NCI-H526 (cell line): ENCODE measurements at places on chromosomes 4 and X.

- DNase-seq: no peak
Observed at GRCh38 chrX:152638443-152638904, 779 bp downstream of the GABRQ start.

DNA sequence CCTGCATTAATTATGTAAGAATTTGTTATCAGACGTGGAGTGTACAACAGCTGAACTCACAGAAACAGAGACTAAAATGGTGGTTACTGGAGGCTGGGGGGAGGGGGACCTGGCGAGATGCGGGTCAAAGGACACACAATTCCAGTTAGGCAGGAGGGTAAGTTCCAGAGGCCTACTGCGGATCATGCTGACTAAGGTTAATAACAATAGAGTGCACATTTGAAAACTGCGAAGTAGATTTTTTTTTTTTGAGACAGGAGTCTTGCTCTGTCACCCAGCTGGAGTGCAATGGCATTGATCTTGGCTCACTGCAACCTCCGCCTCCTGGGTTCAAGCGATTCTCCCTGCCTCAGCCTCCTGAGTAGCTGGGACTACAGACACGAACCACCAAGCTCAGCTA, 7.6 kb downstream of the AGA start:
- no peak for DNase-seq

GRCh38 chr4:5198656-5199541, 147.6 kb downstream of the STK32B start:
- DNase-seq: peak; percentile 67

- DNase-seq: no peak
Observed at GRCh38 chrX:35847736-35848135, 49.6 kb downstream of the MAGEB16 start.

DNA sequence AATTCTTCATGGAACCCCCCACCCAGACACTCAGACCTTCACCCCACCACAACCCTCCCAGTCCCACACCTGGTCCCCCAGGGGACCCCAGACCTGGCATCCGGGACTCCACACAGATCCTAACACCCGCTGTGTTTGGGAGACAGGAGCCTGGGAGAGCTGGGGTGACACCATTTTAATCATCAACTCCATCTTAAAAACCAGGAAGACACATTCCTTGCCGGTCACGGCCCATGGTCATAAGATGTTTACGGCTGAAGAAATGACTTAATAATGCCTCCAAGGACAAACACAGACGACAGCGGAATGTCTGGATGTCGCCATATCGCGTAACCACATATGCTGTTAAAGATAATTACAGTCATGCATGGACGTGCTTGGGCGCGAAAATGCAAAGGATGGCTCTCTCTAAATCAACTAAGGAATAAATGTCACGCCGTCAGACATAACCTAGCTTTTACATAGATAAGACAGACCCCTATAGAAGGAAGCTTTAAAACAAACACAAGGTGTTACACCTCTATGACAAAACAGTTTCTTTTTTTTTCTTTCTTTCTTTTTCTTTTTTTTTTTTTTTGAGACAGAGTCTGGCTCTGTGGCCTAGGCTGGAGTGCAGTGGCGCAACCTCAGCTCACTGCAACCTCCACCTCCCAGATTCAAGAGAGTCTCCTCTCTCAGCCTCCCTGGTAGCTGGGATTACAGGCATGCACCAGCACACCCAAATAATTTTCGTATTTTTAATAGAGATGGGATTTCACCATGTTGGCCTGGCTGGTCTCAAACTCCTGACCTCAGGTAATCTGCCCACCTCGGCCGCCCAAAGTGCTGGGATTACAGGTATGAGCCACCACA, 2.1 kb upstream of the DHRSX start:
- no peak for DNase-seq

DNA sequence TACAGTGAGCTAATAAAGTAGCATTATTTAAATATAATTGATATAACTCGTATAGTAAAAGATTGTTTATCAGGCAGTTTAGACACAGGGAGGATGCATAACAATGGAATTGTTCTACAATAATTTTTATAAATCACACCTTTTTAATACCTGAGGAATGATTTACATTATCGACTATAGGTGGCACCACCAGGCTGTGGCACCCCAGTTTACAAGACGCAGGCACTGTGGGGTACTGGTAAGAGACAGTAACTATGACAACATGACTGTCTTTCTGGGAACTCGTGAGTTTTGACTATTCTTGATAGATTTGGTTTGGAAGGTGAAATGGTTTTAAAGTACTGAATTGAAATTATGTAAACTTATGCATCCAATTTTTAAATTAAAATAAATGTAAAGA, 27.1 kb upstream of the STBD1 start:
- DNase-seq: no peak

GRCh38 chrX:106481341-106481740, 130.4 kb upstream of the RADX start:
- peak; percentile 77 for DNase-seq

DNA sequence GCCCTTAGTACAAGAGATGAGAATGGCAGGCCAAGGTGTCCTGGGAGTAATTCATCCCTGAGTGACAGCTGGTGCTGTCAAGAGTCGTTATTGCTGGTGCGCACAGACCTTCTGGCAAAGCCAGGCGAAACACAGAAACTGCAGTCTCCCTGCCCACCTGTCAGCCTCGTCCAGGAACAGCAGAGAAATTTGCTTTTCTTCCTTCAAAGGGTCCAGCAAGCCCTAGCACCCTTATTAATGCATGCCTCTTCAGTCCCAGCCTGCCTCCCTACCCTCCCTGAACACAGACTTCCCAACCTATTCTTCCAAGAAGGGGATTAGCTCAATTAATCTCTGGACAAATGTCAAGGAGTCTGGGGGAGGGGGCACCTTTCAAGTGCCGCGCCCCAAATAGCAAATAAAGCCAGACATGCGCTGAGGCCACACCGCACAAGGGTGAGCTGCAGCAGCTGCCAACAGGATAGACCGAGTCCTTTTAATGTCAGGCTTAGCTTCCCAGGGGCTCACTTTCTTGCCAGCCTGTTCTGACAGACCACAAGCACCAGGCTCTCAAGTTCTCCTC, 250.7 kb upstream of the RASGEF1B start:
- no peak for DNase-seq

DNA sequence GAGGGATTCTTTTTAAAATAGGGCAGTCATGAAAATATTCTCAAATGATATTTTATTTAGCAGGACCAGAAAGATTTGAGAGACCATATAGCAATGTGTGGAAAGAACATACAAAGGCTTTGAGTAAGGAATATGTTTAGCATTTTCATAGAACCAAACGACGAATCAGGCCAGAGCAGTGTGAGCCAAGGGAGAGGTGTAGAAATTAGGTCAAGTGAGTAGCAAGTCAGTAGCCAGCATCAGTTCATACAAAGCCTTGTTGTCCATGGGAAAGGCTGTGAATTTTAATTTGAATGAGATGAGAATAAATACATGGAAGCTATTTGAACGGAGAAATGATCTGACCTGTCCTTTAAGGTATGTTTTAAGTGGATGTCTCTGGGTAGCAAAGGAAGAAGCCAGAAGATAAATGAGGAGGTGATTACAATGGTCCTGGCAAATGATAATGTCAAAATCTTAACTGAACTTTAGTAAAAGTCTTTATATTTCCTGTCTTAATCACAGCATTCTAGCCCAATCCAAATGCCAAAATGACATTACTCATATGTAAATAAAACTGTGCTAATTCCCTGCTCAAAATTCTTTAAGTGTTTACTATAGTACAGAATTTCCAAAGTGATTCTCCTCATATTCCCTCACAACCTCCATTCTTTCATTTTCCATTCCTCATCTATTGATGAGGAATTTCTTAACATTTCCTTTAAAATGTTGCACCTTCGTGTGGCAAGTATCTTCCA, 155.7 kb upstream of the SLIT2 start:
- no peak for DNase-seq

DNA sequence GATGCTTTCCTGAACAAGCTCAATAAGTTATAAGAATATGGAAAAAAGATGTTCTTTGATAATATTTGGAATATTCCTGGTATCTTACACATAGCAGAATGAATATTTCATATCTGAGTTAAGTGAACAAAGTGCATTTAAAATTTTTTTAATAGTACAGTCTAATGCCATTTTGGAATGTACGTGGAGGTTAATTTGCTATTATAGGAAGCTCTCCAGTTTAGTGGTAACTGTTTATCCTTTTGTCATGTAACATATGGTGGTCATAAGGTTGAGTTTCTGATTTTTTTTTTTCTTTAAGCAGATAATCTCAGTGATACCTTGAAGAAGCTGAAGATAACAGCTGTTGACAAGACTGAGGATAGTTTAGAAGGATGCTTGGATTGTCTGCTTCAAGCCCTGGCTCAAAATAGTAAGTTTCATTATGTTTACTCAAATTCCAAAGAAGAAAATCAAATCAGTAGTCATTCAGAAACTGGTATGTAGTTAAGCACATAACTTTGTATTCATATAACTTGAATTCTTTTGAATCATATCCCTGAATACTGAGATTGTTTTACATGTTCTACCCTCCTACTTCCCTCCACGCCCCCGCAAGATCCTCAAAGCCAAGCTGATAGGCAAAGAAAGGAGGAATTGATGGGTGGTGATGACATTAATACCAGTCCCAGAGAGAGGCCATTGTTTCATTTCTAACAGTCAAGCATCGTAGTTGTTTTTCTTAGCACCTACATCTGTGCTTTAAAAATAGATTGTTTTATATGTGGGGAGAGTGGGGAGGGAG, 32.1 kb downstream of the RAP1GDS1 start:
- DNase-seq: no peak

DNA sequence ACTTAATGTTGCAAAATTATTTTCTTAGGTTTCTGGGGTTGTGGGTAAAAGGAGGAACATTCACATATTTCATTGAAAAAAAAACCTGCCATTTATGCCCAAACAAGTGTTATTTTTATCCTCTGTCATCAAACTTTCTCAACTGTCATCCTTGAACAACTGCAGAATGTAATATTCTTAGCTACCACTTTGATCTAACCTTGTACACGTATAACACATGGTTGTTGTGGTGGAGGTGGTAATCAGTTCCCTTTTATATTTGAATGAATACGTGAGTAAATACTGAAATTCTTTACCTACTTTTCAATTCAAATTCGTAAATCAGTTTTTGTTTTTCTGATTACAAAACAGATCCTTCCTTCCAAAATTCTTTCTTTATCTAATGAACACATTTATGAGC, 3.8 kb upstream of the AMMECR1 start:
- DNase-seq: no peak

GRCh38 chr4:167428156-167428555, 193.9 kb upstream of the SPOCK3 start:
- DNase-seq: peak; percentile 23

- DNase-seq: no peak
Observed at GRCh38 chr4:172392741-172393140, 579.5 kb downstream of the GALNTL6 start.

DNA sequence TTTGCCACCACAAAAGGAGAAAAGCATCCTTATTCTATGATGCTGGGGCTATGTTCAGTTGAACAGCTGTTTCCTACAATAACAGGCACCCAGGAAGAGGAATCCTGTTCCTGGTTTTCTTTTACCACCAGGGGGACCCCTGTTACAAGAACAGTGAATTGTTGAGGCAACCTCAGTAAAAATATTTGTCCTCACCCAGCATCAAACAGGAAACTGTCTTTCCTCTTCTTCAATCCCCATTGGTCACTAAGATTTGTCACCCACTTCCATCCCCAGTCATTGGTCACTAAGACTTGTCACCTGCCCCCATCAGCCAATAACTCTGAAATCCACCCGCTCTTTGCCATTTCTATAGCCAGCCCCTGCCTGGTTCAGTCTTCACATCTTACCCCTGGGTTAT, 143.5 kb upstream of the GALNT7 start:
- DNase-seq: peak; percentile 73

DNA sequence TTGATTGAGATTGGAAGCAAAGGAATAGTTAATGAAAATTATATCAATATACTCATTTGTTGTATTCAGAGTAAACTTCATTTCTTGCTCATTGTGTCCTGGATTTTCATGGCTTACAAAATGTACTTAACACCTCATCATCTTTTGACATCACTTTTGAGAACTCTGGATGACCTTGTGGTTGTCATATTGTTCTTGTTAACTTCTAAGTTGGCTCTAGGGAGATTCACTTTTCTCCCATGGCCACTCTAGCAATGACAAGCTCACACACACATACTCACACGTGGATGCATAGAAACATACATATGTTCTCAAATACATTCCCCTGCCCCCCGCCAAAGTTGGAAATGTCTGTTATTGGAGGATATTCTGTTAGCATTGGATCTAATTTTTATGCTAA, 15.3 kb downstream of the PHEX start:
- DNase-seq: no peak

- no peak for DNase-seq
Observed at GRCh38 chrX:6558979-6559378, 24.1 kb upstream of the VCX3A start.

DNA sequence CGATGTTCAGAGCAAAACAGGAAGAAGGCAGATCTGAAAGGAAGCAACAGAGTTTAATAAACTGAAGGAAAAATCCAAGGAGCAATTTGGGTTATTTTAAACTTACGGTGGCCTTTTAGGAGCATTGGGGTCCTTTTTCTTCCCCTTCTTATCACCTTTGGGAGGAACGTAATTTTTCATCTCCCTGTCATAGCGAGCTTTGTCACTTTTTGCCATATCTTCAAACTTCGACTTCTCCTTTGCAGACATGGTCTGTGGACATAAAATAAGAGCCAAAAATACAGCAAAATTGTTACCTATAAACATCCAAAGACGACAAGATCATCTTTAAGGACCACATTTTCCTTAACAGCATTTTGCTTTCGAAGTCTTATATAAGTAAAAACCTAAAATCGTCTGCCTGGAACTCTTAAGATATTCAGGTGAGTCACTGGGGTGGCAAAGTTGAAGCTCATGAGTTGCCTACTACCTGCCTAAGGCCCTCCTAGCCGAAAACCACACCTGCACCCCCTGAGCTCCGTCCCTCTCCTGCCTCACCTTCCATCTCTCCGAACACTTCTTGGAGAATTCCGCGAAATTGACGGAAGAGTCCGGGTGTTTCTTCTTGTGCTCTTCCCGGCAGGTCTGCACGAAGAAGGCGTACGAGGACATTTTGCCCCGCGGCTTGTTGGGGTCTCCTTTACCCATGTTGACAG, 1.0 kb downstream of the HMGB2 start:
- DNase-seq: no peak

DNA sequence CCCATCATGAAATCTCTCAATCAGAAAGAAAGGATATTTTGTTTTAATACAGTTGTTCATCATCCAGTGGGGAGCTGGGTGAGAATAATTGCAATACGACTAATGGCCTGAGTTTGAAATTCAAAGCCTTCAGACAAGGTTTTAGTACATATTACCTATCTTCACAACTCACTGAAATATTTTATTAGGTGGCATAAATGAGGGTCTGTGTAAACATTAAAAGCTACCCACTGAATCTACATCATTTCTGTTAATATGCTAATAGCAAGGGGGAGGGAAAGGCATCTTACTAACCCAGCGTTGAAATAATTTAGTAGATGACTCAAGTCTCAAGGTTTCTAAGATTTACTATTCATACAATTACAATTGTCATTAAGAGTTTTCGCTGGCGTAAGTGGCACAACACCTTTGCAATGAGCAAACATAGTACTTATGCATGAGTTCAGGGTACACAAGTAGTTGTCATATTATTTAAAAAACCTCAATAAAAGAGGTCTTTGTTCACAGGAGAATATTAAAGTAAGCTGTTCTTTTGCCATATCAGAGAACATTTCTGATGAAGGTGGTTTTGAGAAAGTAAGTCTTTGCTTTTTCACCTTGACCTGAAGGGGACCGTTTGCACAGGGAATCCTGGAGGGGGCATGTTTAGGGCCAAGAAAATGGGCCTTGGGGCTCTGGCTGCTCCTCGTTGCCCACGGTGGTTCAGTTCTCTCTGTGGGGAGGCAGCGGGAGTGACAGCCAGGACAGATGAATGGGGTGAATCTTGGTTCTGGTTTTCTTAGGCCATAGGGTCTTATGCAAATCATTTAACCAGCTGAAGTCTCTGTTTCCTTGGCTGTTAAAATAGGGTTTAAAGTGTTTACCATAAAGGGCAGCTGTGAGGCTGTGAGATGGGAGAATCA, 4.5 kb upstream of the RHOH start:
- DNase-seq: no peak
